ENCODE measurements at places on chromosomes 6 and 20.
A peak's percentile ranks its signal among the peaks of the same experiment; 100 is the strongest.

GRCh38 chr6:12032783-12033573 lies 20.9 kb downstream of the HIVEP1 start:
- DNase-seq, result no peak

DNA sequence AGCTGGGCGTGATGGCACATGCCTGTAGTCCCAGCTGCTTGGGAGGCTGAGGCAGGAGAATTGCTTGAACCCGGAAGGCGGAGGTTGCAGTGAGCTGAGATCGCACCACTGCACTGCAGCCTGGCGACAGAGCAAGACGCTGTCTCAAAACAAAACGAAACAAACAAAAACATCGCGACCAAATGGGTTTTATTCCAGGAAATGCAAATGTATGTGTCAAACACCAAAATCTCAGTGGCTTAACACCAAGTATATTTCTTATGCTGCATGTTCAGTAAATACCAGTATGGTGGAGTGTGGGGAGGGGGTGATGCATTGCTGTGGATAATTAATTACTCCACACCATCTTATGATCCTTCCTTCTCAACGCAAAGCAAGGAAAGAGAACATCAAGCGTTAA lies 28.1 kb downstream of the ACTR5 start:
- DNase-seq, result no peak

GRCh38 chr6:166758136-166758704 lies 131.2 kb upstream of the RPS6KA2 start:
- DNase-seq, result no peak

- no peak for DNase-seq
Observed at GRCh38 chr6:144969154-144969553, 684.0 kb downstream of the UTRN start.

DNA sequence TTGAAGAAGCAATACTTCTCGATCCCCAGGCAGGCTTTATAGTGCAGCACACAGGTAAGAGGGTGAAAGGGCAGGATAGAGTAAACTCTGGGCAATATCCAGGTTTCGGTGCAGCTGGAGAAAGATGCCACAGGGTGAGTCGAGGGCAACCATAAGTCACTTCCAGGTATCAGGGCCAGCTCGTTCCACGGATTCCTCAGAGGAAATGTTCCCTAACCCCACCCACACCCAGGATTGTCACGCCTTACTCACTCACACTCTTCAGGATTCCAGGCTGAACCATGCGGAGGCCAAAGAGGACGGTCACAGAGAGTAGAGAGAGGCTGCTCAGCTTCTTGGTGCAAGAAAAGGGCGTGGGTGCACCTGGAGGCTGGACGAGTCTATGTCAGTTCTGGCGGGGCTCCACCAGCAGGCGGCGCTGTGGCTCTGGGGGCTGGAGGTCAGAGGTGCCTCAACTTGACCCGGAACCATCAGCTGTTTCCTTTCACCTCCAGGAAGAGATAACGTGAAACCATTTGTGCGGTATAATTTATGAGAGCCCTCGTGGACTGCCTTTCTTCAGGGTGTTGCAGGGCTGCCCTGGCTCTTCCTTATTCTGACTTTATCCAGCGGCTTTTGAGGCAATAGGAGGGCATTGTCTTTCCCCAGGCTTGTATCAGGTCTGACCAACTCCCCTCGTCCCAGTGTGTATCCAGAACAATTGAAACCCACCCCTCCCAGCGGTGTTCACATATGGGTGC lies 14.5 kb upstream of the WFDC12 start:
- DNase-seq, result peak; percentile 31

- no peak for DNase-seq
Observed at GRCh38 chr6:83443516-83443915, 12.7 kb upstream of the ME1 start.

DNA sequence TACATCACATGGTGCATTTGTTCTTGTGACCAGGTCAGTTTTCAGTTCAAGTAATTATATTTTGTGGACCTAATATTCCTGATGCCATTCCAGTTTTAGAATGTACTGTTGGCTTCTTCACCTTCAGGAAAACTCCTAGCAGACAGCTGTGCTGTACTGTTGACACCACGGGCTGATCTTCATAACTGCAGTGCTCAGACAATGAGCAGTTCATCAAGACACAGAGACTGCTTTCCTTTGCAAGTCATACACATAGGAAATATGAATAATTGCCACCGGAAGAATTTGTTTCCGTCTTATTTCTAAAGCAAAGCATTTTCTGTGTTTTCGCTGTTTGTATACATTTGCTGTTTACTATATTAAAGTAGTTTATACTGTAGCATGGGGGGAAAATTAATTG lies 89.8 kb downstream of the C6orf118 start:
- DNase-seq, result no peak

- DNase-seq, result no peak
Observed at GRCh38 chr20:18310051-18310450, 21.7 kb downstream of the ZNF133 start.

DNA sequence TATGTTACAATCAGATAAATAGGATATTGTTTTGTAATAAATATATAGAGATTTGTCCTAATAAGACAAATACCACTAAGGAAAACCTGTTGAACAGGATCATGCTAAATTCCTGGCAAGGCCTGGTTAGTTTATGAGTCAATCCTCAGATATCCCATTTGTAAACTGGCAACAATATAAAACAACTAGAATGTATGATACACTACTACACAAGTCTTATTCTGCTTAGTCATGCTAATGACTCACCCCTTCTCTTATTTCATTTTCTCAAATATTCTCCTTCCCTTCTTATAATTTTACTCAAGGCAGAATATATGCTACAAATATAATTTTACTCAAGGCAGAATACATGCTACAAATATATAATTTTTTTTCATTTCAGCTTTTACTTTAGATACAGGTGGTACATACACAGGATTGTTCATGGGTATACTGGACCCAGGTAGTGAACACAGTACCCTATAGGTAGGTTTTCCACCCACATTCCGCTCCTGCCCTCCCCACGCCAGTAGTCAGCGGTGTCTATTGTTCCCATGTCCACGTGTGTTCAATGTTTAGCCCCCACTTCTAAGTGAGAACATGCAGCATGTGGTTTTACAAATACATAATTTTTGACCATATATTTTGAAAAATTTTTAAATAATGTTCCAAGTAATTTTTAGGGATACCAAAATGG lies 6.3 kb downstream of the OSER1 start:
- DNase-seq, result peak; percentile 89

DNA sequence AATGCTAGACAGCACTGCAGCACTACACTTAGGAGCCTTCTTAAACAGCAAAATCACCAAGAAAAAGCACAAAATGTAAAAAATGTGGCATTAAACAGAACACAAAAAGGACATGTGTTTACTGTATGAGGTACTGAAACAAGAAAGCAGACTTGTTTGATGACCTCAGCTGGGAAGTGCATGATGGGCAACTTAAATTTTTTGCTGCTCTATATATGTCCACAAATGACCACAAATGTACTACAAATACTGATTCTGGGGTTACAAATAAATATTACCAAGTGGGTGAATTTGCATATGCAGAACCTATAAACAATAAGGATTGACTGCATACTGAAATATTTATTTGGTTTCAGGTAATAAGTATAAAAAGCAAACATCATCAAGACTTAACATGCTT lies 13.1 kb downstream of the RAB23 start:
- DNase-seq, result no peak

DNA sequence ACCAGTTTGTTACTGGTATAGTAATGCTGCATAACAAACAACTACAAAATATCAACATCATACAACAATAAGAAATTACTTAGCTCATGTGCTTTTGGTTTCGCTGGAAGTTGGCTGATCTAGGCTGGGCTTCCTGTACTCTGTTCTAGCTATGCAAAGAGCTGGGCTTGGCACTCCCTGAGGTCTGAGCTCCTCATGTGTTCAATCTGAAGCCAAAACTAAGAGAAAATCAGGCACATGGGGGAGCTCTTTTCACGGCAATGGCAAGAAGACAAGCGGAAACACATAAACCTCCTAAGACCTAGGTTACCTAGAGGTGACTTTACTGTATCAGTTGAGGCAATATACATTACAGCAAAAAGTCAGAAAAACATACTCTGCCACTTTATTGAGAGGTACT lies 574.2 kb downstream of the KHDRBS2 start:
- no peak for DNase-seq

- DNase-seq, result no peak
Observed at GRCh38 chr20:45943613-45944012, 9.1 kb downstream of the PCIF1 start.

DNA sequence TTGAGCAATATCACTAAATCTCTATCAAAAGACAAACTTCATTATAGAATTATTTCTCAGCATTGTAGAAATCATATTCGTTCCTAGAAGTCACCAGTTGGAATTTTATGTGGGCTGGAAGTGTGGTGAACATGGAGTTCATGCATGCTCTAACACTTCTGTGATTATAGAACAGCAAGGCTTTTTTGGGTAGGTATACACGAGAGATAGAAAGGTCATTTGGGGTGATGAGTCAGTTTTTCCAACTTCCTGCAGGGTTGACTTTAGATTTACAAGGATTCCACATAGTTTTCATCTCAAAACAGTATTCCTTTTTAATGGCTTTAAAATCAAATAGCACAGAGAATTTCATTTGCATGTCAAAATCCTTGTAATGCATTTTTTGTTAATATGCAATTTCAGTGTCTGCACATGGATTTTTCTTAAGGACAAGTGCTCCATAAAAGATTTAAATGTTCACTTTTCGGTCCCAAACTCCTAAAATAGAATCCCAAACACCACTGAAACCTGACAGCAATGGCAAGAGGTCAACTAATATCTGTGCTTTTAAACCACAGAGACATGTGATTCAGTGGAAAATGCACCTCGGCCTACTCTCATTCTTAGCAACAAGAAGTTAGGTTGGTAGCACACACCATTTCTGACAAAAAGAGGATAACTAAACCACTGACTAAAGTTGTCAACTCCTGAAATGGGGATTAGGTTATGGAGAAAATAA lies 211.0 kb downstream of the MOXD1 start:
- DNase-seq, result no peak

DNA sequence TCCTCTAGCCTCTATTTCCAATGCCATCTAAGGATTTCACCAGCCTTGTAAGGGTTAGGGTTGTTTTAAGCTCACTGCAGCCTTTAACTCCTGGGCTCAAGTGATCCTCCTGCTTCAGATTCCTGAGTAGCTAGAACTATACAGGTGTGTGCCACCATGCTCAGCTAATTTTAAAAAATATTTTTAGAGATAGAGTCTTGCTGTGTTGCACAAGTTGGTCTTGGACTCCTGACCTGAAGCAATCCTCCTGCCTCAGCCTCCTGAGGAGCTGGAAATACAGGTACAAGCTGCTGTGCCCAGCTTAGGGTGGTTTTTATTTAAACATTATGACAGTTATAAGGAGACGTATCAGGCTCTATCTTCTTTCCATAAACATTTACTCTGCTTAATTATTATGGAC lies 26.5 kb downstream of the ANKRD6 start:
- DNase-seq, result no peak

All from A549 (cell line).